Fibroblast of skin of left quadriceps (primary cell): ENCODE measurements at places on chromosomes 4 and X.

DNA sequence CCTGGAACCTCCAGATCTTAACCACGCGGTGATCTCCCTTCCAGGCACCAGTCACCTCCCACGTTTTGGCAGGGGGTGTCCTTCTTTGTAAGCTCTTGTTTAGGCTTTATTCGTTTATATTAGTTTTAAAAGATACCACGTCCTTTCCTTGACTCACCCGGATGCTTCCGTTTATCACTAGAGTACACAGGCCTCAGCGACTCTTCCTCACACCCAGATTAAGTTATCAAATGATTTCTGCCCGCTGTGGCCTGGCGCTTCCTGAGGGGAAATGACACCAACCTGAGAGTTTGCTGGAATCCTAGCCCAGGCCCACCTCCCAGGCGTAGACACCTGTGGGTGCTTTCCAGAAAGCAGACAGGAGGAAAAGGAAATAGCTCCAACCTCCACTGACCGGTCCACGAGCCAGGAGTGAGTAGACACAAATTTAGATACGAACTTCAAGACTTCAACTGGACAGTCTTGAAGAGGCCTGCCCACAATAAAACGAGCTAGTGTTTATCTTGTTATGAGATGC, 756 bp upstream of the ADAMTS3 start:
- DNase-seq: no peak

- no peak for DNase-seq
These were observed 781.4 kb downstream of the KLHL13 start for GRCh38 chrX:117335209-117335608.

DNA sequence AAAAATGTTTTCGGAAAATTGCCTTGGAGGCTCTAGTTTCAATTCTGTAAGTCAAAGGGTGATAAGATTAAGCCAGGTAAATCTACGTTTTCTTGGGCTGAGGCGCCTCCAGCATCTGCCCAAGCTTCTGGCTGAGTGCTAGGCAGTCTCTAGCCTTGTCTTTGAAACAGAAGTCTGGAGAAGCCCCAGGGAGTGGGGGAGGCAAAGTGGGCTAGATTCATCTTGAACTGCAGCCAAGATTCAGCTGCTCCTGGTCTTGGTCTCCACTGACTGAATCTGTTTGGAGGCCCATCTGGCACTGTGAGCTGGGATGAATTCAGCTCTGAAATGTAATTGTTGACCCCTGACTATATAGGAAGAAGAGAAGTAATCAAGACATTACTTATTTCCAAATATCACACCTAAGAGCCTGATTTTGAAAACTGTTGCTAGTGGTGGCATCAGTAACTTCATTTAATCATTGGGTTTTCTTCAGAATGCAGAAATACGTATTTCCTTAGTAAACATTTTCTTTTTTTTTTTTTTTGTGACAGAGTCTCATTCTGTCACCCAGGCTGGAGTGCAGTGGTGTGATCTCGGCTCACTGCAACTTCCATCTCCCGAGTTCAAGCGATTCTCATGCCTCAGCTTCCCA, 187.3 kb upstream of the LEF1 start:
- DNase-seq: no peak

DNA sequence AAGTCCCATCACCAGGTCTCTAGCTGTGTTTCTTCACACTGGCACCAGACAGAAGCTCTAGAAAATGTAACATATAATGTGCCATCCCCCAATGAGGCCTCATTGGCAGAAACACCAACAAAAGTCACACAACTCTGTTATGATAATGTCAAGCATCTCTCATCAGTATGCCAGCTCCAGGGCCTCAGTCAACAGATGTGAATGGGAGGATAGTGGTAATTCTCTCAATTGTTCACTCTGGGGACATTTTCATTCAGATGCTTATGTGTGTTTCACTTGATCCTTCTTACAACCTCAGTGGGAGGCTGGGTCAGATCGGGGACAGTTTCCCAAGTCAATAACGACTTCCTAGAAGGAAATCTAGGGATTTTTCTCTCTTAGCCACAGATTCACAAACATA, 57.5 kb upstream of the SCOC start:
- DNase-seq: no peak

- no peak for DNase-seq
These were observed 150.8 kb upstream of the ARHGEF9 start for GRCh38 chrX:63935835-63936234.

GRCh38 chr4:100588076-100588475, 70.3 kb upstream of the EMCN start:
- DNase-seq: no peak
